Aorta (tissue), 5 donors: ENCODE measurements at places on chromosomes 1 and 21. TPM values are rescaled to one million over a fixed set of nuclear protein-coding genes. Genes with fewer than 3 reads are reported as not detected.

The ASAP3 gene
- 93.9 TPM for total RNA-seq

The S100A7A gene
- total RNA-seq = not detected

The SLC19A2 gene
- 8.7 TPM for total RNA-seq

The CLDN17 gene
- total RNA-seq = not detected

The CELA2A gene
- total RNA-seq = 1.3 TPM

The CLDN8 gene
- total RNA-seq = not detected

The IQCC gene
- total RNA-seq = 1.4 TPM

The KIF17 gene
- 2.5 TPM for total RNA-seq

- H3K36me3 ChIP-seq = no peaks in the 10 kb centered on the region
- no peaks in the 10 kb centered on the region for H3K4me1 ChIP-seq
- no peak overlapping the region for H3K27ac ChIP-seq
- no peak for DNase-seq
Observed at GRCh38 chr1:153509729-153510354, 25.9 kb downstream of the S100A6 start.

GRCh38 chr21:38807986-38808385, 2.3 kb downstream of the ETS2 start:
- peak overlapping the region; percentile 18 for H3K27ac ChIP-seq
- H3K27me3 ChIP-seq = no peaks in the 10 kb centered on the region
- peaks cover 12% of the 10 kb centered on the region for H3K4me1 ChIP-seq
- peak overlapping the region; percentile 99 for H3K4me3 ChIP-seq

DNA sequence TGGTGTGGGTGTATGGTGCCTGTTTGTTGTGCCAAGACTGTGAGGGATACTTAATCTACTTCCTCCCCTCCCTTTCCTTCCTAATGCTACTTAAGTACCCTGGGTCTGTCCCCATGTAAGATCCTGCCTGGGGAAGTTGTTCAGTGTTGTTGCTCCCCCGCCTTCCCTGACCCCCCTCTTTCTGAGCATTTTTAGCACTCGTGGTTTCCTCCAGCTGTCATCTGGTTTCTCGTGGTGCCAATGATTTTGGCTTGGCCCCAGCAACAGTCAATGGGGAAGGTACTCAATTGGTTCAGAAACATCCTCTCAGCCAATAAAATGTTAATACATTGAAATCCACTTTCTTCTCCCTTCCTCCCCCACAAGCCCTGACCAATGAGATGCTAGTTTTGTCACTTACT, 8.0 kb upstream of the B4GALT3 start:
- H3K36me3 ChIP-seq = no peaks in the 10 kb centered on the region
- no peak overlapping the region for H3K27ac ChIP-seq
- H3K4me1 ChIP-seq = no peaks in the 10 kb centered on the region
- H3K27me3 ChIP-seq = no peaks in the 10 kb centered on the region

GRCh38 chr1:14706631-14707030, 108.1 kb downstream of the KAZN start:
- DNase-seq = no peak
- no peak overlapping the region for H3K27ac ChIP-seq
- H3K4me1 ChIP-seq = no peaks in the 10 kb centered on the region
- H3K36me3 ChIP-seq = no peaks in the 10 kb centered on the region
- no peak overlapping the region for H3K4me3 ChIP-seq

- no peak for DNase-seq
- H3K27ac ChIP-seq = no peak overlapping the region
- no peaks in the 10 kb centered on the region for H3K27me3 ChIP-seq
- no peaks in the 10 kb centered on the region for H3K36me3 ChIP-seq
- no peaks in the 10 kb centered on the region for H3K4me1 ChIP-seq
Observed at GRCh38 chr1:246319083-246319714, 187.9 kb downstream of the SMYD3 start.

DNA sequence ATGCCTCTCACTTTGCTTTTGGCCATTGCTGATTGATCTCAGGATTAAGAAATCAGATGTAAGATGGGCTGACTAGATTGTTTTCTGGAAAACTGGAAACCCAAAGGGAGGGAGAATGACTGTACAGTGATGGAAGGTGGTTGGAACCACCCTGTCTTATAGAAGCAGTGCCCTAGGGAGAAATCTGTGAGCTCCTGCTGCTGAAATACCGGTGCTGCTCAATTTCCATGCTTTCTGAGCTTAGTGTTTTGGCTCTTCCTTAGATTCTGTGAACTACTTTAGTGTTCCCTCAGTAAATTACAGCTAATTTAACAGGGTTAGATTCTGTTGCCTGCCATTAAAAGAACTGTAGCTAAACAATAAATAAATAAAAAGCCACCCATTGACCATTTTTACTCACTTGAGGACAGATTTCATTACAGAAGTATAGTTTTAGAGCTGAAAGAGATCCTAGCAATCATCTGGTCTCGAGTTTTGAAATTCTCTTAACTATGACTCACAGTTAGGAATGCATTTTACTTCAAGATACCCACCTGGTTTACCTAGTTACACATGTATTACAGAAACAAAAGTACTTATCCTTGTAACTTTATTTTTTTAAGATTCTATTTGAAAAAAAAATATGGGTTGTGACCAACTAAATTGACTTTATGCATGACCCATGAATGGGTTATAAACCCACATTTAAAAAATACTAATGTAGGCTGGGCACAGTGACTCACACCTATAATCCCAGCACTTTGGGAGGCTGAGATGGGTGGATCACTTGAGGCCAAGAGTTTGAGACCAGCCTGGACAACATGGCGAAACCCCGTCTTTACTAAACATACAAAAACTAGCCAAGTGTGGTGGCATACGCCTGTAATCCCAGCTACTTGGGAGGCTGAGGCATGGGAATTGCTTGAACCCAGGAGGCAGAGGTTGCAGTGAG, 33.2 kb downstream of the CAMSAP2 start:
- no peak for DNase-seq
- no peaks in the 10 kb centered on the region for H3K27me3 ChIP-seq
- peaks cover 3% of the 10 kb centered on the region for H3K36me3 ChIP-seq

DNA sequence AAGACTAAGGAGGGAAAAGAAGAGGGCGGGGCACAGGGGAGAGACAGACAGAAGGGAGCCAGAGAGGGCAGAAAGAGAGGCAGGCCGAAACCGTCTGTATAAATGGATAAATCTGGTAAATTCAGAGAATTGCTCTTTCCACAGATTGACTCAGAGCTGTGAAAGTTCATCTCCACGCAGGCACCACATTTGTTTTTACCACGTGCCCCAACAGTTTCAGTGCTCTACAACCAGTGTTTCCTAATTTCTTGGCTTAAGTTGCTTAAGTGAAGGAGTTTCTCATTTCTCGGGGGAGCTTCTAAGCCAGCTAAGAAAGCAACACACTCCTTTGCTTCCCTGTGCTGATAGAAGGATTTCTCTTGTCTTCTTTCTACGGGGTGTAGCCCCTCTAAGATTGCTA, 87.1 kb downstream of the ENAH start:
- peaks cover 1% of the 10 kb centered on the region for H3K36me3 ChIP-seq
- no peak for DNase-seq
- no peaks in the 10 kb centered on the region for H3K27me3 ChIP-seq
- H3K4me3 ChIP-seq = no peak overlapping the region

DNA sequence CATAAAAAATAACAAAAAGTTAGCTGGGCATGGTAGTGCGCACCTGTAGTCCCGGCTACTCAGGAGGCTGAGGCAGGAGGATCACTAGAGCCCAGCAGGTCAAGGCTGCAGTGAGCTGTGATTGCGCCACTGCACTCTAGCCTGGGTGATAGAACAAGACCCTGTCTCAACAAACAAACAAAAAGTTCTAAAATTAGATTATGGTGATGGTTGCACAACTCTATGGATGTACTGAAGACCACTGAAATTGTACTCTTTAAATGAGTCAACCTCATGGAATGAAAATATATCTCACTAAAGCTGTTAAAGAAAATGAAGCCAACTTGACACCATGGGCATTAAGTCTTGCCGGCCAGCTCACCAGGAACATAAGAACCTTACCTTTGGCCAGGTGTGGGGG, 9.1 kb downstream of the MRAP start:
- no peak overlapping the region for H3K27ac ChIP-seq
- no peak for DNase-seq
- H3K36me3 ChIP-seq = peaks cover 2% of the 10 kb centered on the region
- H3K4me3 ChIP-seq = no peak overlapping the region
- H3K4me1 ChIP-seq = no peaks in the 10 kb centered on the region
- no peaks in the 10 kb centered on the region for H3K27me3 ChIP-seq

GRCh38 chr1:217211486-217211885, 419.4 kb downstream of the GPATCH2 start:
- H3K27me3 ChIP-seq = no peaks in the 10 kb centered on the region
